ENCODE measurements at places on chromosomes 7 and 10.

- peak; percentile 49 for DNase-seq
These were observed 140.7 kb upstream of the CALCR start for GRCh38 chr7:93715234-93715633.

- DNase-seq: no peak
These were observed 173.5 kb downstream of the MLLT10 start for GRCh38 chr10:21707498-21707897.

DNA sequence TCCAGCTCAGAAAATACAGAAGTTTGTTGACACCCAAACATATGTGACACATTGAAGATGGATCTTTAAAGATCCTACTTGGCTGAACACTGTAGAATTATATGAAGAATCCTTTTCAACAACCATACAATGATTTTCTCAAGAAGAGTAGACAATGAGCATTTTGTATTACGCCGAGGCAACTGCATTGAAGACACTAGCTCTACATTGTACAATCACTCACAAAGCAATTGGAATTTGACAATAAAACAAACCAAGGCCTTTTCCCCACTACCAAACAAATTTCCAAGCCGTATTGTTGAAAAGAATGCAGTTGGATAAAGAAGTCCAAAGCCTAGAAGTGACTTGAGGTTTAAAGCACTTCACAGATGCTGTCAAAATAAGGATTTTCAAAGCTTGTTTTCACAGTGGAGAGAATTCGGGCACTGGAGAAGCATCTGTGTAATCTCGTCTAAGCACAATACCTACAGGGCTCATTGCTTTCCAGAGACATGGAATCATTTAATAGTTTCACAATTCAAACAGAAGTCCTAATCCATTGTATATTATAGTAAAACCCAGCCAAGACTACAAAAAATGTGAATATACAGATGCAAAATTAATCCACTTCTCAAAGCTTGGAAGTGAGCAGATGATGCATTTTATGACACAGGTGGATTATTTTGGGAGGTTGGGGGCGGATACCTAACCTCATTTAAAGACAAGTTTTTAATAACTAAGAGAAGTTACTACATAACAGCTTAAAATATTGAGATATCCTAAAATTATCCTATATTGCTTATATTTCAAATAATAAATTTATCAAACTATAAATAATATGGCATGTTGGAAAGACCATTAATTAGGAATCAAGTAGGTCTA, 78.6 kb downstream of the SORCS1 start:
- DNase-seq: no peak

DNA sequence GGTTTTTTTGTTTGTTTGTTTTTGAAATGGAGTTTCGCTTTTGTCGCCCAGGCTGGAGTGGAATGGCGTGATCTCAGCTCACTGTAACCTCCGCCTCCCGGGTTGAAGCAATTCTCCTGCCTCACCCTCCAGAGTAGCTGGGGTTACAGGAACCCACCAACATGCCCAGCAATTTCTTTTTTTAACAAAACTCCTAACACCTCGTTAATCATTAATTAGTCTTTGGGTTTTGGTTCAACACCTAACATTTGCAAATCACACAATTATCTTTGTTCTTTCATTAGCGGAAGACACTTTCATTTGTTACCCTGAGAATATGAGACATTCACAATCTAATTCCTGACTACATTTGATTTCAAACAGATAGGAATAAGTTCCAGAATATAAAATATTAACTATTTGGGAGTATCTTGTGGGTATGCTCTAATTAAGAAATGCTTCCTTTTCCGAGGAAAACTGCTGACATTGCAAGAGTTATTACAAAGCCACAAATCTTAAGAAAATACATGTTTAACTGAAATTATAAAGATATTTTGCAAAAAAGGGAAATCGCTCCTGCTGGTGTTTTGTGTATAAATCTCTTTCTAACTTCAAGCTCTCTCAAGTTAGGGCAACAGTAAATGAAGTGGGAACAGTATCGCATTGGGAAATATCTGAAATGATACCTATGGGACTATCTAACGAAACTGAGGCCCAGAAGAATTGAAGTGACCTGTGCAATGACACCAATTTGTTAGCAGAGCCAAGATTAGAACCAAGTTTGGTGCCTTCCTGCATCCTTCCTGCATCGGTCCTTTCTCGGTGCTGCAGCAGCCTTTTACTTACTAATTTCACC, 1.2 kb upstream of the LSM8 start:
- peak; percentile 11 for DNase-seq

DNA sequence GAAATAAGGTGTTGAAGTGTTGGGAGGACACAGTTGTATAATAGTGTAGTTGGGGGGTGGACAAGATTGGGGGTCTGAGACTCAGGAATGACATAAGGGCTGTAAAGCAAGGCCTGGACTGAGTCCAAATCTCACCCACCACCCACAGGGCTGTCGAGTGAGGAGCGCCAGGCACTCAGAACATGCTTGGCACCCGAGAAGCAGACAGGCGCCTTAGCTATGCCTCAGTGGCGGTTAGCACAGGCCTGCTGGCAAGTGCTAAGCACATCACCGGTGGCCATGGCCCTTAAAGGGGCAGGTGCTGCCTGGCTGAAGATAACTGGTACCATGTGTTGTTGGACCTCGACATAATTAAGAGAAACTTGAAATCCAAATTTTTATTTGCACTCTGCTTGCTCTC, 90.7 kb downstream of the COL13A1 start:
- no peak for DNase-seq

GRCh38 chr10:31083765-31084184, 52.1 kb upstream of the ZNF438 start:
- DNase-seq: peak; percentile 73

- DNase-seq: no peak
These were observed 43.9 kb downstream of the GHRHR start for GRCh38 chr7:31007634-31008033.

- no peak for DNase-seq
These were observed 72.1 kb downstream of the RNF133 start for GRCh38 chr7:122626785-122627184.

GRCh38 chr10:71124921-71125748, 87.2 kb upstream of the UNC5B start:
- no peak for DNase-seq

GRCh38 chr10:126854726-126855495, 50.3 kb upstream of the DOCK1 start:
- DNase-seq: no peak

DNA sequence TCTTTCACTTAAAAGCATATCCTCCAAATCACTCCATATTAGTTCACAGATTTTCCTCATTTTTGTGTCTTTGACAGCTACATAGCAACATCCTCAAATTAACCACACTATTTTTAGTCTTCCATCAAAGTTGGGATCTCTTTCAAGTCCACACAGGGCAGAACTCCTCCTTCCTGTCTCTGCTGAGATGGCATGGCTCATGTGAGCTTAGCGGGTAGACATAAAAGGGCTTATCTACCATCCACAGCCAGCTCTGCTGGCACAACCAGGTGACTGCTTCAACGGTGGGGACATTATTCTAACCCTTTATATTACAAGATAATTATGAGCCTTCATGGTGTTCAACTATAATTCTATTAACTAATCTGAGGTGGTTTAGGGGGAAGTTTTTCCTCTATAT, 35.5 kb downstream of the ICA1 start:
- peak; percentile 62 for DNase-seq

DNA sequence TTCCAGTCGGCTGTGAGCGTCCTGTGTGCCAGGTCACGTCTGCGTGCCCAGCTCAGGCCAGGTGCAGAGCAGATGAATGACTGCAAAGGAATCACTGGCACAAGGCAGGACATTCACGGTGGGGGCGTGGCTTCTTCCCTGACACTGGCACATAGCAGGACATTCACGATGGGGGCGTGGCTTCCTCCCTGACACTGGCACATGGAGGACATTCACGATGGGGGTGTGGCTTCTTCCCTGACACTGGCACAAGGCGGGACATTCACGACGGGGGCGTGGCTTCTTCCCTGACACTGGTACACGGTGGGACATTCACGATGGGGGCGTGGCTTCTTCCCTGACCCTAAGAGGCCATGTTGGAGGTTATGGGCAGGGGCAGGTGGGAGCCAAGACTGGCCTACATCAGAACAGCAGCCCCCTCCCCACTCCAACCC, 64.3 kb downstream of the MYL10 start:
- peak; percentile 31 for DNase-seq

- DNase-seq: no peak
These were observed 294.3 kb downstream of the BBS9 start for GRCh38 chr7:33423646-33424020.

DNA sequence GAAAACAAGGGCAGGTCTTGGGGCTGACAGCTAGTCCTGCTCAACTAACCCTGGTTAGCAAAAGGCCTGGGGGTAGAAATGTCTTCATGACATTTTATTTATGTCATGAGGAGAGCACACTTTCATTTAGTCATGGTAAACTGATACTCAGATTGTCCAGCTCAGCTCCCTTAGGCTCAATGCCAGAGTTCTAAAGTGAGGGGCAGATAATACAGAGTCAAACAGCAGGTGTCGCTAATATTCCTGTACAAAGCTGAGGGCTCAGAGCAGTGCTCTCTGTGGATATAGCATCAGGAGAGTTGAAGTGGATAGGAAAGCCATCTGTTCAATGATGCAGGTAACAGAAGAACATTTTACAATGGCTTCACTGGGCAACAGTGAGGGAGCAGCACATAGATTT, 26.8 kb upstream of the CALCR start:
- DNase-seq: no peak

GRCh38 chr7:17471325-17471724, 172.9 kb downstream of the AHR start:
- no peak for DNase-seq

DNA sequence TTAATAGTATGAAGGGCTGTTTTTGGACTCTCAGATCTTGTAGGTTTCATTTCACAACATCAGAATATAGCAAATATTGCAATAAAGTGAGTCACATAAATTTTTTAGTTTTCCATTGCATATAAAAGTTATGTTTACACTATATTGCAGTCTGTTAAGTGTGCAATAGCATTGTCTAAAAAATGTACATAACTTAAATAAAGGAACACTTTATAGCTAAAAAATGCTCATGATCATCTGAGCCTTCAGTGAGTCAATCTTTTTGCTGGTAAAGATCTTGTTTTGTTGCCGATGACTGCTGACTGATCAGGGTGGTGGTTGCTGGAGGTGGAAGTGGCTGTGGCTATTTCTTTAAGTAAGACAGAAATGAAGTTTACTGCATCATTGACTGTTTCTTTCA, 42.0 kb downstream of the ABCA13 start:
- DNase-seq: no peak

DNA sequence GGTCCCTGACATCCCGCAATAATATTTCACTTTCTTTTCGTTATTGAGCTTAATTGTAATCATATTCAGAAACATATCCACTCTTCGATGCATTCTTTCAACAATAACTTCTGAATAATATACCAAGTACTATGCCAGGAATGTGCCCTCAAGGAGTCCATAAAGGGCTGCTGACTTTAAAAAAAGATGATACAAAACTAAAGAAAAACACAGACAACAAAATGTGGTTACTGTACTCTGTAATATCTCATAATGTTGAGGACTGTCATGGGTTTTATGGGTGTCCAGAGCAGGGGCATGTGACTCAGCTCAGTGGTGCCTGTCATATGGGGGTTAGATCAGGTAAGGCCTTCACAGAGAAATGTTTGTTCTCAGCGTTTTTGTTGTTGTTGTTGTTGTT, 73.7 kb downstream of the ARL4A start:
- no peak for DNase-seq

- no peak for DNase-seq
These were observed 161.3 kb downstream of the KLF6 start for GRCh38 chr10:3623746-3624145.

DNA sequence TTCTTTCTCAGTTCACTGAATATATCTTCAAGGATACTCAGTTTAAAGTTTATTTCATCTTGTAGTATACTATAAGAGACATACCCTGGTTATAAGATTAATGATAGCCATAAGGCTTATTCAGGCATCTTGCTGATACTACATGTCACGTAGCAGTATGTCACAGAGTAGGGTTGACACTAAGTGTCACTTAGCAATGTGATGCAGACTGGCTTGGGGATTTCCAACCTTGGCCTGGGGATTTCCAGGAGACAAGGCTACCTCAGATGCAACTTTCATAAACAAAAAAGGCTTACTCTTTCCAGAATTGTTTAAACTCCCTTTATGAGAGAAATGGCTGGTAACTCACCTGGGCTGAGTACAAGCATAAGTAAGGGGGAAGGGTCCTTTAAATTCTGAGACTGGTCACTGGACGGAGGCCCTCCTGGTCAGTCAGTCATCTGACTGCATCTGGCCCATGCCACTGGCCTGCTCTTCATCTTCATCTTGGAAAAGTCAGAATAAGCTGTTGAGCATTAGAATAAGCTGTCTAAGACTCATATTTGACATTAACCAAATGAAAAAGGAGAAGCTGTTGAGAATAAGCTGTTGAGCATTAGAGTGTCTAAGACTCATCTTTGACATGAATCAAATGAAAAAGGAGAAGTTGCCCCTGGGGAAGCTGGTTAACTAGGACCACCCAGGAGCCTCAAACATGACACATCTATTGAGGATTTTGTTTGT, 9.5 kb downstream of the SLC13A1 start:
- DNase-seq: no peak

DNA sequence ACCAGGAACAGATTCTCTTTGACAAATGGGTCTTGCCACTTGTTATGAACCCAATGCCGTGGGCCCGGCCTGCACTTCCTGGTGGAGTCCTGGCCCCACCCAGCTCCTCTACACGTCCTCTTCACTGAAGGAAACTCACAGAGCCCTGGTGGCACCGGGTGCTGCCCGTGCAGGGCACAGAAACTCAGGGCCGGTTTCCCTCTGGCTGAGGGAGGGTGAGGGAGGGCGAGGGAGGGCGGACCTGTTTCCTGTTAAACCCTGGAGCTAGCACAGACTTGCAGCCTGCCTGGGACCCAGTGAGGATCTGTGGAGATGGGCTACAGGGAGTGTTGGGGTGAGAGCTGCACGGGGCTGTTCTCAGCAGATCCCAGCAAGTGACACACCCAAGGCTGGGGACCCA, 596.3 kb downstream of the PTPRN2 start:
- DNase-seq: no peak

GRCh38 chr10:77637532-77638320, at the start of gene KCNMA1:
KCNMA1 (minus strand) TSS chr10:77637808.
- DNase-seq: no peak

DNA sequence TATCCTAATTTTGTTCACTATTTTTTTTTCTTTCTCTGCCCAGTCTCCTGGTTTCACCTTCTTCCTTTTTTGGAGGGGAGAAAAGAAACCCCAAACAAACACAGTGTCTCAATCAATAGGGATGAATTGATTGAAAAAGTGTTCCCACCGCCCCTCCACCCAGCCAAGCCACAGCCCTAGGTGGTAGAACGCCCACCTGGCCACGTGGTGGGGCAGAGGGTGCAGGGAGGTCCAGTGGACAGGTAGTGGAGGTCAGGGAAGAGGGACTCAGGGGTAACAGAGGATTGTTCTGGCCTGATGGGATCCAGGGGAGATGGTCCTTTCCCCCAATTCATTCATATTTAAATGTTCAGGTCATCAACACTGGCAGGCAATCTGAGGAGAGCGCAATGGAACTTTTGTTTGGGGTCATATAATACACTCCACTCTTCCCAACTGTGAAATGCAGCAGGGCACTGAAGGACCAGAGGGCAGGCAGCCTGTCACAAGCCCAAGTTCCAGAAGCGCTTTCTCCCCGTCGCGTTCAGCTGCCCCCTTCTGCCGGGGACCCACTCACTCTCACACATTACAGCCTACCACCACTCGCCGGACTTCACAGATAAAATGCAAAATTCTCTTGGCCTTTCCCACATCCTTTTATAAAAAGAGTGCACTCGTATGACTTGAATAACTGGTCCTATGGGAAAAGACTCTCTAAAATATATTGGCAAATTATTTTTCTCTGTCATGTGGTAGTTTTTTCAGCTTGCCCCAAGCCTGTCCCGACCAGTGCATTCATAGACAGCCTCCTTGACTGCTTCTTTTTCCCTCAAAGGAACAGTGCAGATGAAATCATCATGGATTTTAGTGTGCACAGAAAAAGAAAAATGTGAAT, 1.6 kb downstream of the INHBA start:
- no peak for DNase-seq

Measured in common myeloid progenitor, CD34-positive (primary cell).